MG63 (cell line): ENCODE measurements at places on chromosomes 16 and 17. TPM values are rescaled to one million over a fixed set of nuclear protein-coding genes. Genes with fewer than 3 reads are reported as not detected.

DNA sequence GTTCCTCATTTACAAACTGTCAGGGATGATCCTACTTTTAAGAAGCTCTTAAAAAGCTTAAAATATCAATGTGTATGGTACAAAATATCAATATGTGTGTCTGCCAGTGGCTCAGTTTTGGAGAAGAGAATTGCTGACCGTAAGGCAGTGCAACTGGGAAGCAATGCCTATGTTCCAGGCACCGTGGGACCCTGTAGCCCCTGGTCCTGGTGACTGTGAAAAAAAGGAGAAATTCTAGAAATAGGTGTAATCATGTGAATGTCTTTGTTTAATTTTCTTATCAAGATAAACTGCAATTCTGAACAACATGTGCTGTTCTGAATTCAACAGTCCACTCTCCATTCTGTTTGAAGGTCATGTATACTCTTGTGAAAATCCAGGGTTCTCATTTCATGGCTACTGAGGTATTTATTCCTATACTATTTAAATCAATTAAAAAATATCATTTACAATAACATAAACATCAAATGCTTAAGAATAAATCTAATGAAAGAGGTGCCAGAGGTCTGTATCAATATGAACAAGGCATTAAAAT lies 9.4 kb upstream of the HP start:
- DNase-seq = no peak

DNA sequence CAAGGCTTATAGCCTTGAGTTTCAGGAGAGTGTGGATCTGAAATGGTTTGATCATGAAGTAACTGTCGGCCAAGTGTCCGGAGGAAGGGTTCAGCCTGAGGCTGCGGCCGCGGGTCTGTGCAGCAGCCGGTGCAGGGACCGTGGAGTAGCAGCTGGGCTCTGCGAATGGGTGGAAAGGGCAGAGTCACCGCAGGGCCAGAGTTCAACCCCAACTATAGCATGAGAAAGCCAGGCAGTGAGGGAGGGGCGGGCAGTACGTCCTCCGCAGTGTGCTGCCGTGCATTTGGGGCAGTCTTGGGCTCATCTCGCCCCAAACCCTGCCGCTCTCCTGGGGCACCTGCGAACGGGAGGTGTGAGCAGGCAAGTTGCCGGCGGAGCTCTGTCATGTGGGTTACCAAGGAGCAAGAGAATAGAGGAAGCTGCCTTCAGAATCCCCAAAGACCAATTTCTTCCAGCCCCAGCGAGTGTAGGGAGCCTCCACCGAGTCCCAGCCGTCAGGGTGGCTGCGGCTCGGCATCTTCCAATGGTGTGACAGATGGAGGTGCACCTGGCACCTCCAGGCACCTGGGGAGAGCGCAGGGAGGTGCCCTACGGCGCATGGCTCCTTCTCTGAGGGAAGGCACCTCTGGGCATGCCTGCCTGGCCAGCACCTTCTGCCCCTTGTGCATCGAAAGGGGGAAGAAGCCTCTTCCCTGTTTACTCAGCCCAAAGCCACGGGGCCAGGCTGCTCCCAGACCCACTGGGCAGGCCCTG lies 87.3 kb downstream of the RPA1 start:
- DNase-seq = no peak

DNA sequence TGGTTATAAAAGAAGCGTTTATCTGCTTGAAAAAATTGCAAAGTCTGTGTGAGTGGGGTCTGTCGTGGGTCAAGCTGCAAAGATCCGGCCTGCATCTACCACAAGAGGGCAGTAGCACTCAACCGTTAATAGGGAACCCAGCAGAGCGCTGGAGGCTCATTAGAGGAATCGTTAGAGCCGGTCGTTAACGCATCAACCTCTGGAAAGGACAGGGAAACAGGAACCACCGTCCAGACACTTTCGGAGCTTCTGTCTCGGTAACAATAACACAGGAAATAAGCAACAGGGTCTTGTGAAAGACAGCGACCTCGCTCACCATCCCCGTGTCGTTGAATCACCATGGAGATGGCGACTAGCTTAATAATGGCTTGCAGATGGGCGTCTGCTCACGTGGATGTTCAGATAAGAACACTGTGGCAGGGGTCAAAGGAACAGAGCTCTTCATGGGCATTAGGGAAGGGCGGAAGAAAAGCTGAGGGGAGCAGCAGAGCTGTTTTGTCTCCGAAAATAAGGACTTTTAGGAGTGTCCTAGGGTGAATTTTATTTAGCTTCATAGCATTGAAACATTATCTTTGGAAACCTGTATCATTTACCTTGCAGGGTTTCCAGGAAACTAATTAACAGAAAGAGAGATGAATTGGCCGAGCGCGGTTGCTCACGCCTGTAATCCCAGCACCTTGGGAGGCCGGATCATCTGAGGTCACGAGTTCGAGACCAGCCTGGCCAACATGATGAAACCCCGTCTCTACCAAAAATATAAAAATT lies 11.9 kb upstream of the NSRP1 start:
- peak; percentile 61 for DNase-seq

DNA sequence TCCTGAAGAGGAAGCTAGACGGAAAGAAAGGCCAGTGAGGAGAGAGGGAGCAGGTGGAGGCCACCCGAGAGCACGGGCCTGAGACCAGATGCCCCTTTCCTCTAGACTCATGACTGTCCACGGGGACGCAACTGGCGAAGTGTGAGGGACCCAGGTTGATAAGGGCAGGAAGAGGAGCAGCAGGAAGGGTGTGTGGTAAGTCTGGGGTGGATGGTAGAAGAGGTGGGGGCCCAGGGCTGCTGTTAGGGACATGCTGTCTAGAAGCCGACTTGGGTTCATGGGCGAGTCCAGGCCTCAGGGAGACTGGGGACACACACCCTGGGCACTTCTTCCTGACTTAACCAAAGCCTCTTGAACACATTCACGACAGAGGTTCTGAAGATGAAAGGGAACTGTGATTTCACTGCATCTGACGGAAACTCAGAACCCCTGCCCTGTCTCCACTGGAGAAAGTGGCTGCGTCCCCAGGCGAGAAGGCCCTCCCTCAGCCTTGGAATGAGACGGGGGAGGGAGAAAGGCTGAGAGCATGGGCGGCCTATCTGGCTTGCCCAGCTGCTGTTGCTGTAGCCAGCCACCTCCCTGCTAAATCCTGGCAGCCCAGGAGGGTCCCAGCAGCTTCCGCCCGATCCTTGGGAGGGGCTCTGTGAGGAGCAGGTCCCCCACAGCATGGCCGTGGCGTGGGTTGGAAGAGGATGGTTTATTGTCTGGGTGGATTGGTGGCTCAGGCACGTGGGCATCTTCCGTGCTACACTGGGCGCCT lies 6.0 kb downstream of the HIC1 start:
- no peak for DNase-seq

GRCh38 chr16:65494080-65494479 lies 372.2 kb upstream of the CDH11 start:
- no peak for DNase-seq

IGSF6 gene
- not detected in 2 replicates for total RNA-seq

SCARF1 gene
- total RNA-seq = not detected in 2 replicates

PRSS27 gene
- total RNA-seq = 0.22 and 1.7 TPM in 2 replicates
